ENCODE measurements at places on chromosomes 1 and 21.

- no peak for DNase-seq
Measured at GRCh38 chr1:68202239-68202832, 30.0 kb downstream of the WLS start.

- no peak for DNase-seq
Measured at GRCh38 chr1:208184966-208185654, 59.1 kb downstream of the PLXNA2 start.

- DNase-seq: no peak
Measured at GRCh38 chr1:42780176-42780575, 4.6 kb upstream of the TMEM269 start.

DNA sequence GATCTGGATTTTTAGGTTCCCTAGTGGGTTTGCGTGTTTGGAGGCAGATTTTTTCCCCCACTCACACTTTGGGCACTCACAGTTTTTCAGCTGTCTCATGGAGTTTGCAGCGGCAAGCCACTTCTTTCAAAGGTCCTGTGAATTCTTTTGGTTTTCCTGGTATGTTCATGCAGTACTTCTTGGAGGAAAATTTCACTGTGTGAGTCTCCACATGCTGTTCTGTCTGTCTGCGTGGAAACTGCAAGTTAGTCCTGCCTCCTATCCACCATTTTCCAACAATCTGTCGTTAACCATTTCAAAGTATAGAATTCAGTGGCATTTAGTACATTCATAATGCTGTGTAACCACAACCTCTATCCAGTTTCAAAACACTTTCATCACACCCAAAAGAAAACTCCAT is 793 bp upstream of the FMO1 start:
- no peak for DNase-seq

DNA sequence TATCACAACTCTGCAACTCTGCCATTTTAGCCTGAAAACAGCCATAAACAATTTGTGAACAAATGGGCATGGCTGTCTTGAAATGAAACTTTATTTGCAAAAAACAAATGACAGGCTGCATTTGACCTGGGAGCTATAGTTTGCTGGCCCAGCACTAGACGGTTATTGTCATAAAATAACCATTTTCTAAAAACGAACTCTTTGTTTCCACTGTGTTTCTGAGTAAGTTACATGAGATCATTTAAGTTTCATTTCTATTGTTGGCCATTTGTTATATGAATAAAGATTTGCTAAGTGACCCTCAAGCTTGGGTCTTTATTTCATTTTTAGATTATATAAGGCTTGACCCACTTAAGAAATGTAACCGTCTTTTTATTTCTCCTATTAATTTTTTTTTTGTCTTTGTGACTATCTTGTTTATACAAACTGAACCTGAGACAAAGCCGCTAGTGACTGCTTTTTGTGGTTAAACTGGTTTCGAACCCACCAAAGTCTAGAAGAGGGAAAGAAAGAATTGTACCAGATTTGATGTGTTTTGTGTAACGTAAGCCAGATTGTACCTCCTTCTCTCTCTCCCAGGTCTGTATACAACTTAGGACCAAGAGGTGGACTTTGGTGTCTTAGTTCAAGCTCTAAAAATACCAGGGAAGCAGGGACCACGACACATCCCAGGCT is 12.9 kb upstream of the KCNJ15 start:
- no peak for DNase-seq

DNA sequence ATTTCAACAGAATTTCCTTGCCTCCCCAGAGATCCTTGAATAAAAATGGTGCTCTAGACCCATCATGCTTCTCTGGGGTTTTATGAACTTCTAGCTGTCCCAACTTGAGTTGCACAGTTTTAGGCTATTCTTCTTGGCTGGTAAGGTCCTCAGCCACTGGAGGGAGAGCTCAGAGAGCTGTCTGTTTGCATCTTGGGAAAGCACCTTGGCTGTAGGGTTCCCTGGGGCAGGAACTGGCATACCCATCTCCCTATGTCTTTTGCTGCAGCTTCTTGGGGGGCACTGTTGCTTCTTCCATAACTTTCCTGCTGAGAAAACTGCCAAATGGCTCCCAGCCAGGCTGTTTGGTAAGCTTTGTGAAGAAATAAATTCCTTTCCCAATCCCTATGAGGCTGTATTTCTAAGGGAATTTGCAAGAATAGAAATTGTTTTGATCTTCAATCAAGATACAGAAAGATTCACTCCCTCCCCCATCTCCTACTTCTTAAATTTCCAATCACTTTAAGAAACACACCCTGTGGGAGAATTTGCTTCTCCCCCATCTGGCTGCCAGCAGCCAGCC is 8.2 kb upstream of the FMOD start:
- DNase-seq: no peak

DNA sequence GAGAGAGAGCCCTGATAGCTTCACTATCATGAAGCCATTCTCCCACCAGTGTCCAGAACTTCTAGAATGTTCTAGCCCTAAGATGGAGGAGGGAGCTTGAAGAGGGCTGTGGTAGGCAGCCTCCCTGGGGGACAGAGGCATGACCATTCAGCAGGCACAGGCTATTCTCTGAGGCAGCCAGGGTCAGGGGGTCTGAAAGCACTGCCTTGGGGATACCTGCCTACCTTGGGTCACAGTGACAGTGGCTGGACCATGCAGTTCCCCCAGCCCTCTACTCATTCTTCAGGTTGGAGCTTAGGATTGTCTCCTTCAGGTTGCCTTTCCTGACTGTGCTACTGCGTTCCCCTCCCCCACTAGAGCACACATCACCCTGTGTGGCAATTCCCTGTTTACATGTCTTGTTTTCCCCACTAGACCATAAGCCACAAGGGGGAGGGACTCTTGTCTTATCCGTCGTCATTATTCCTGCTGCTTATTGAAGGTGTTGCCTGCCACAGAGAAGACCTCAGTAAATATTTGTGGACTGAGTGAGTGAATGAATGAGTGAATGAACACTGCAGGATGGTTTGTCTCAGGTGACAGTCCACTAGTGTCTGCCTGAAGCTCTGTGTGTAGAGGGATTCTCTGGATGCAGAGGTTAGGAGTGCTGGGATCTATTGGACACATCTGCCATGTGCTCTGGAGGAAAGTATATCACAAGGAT is 5.2 kb downstream of the ZDHHC18 start:
- DNase-seq: no peak

GRCh38 chr1:203619091-203619780 is 7.4 kb upstream of the ATP2B4 start:
- no peak for DNase-seq

DNA sequence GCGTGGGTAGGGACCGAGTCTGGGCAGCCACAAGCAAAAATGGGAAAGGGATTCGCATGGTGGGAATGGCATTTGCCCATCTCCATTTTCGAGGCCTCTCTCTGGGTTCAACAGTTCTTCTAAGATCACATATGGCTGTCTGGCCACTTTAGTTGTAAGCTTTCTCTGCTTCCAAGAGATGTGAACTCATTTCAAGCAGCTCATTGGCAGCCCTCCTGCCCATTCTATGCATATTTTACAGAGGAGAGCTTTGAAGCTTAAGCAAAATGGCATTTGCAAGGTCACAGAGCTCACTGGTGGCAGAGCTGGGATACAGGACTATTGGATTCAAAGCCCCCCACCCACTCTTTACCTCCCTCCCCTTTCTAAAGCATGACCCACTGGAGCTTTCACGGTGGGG is 93.7 kb downstream of the HHIPL2 start:
- DNase-seq: no peak

GRCh38 chr1:117575586-117576225 is 30.1 kb upstream of the TENT5C start:
- DNase-seq: no peak

- no peak for DNase-seq
Measured at GRCh38 chr1:38028671-38029070, 16.1 kb downstream of the UTP11 start.

GRCh38 chr1:27686223-27686990 is 14.4 kb upstream of the IFI6 start:
- peak; percentile 29 for DNase-seq

DNA sequence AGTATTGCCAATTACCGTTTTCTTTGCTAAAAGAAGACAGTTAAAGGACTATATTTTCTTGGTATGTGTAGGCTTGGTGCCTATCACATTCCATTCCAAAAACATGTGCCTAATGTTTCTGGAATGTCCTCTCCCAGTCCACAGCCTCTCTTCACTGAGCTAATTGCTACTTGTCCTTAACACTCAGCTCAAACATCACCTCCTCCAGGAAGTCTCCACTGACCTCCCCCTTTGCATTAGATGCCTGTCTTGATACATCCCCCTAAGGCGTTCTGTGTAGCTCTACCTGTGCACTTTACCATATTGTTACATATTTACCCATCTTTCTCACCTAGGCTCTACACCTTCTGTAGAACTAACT is 195.6 kb upstream of the CAMK1G start:
- no peak for DNase-seq

DNA sequence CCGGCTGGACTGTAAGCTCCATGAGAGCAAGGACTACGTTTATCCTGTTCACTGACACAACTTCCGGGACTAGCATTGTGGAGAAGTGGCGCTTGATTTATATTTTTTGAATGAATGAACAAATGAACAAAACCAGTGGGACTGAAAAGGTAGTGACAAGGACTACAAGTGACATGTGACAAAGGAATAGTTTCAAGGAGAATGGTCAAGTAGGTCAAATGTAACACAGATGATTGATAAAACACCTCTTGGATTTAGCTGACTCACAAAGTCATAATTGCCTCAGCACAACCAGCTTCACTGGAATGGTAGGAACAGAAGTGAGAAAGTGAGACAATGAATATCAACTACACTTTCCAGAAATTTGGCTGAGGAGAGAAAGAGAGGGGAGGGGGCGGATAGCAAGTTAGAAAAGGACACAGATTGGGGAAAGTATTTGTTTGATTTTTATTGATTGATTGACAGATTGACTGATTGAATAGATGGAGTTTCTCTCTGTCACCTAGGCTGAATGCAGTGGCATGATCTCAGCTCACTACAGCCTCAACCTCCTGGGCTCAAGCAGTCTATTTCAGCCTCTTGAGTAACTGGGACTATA is 14.2 kb downstream of the MTF1 start:
- no peak for DNase-seq

DNA sequence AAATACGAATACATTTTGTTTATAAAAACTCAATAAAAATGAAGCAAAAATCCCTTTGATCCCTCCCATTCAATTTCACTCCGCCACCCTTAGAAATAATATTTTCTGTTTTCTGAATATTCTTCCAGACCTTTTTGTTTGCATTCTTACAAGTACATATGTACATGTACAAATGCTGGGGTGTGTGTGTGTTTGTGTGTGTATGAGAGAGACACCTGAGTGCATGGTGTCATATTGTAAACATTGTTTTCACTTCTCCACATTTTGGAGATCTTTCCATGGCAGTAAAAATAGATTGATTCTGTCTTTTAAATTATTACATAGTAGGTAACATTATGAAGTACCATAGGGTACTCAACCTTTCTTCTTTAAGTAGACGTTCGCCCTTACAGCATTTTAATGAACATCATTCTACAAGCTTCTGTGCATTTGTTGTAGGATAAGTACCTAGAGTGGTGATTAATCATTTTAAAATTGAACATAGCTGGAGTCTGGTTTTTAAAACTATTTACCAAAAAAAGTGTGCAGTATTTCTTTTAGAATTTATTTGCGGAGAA is 1.3 kb upstream of the MPC2 start:
- no peak for DNase-seq

- DNase-seq: no peak
Measured at GRCh38 chr1:169680377-169681019, 30.9 kb downstream of the SELL start.

DNA sequence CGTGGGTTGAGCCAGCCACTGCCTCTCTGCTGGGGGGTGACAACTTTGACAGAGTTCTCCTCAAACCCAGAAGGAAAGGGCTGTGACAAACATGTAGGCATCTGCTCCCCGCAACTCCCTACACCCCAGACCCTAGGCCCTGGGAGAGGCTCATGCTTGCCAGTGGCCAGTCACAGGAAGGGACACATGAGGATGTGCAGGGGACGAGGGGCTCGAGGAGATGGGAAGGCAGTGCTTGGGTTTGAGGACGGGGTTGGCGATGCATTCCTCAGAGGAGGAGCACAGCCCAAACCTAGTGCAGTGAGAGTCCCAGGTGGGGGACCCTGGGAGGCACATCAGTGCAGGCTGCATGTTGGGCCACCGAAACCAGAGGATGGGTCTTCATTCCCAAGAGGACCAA is 62.1 kb downstream of the STUM start:
- no peak for DNase-seq

DNA sequence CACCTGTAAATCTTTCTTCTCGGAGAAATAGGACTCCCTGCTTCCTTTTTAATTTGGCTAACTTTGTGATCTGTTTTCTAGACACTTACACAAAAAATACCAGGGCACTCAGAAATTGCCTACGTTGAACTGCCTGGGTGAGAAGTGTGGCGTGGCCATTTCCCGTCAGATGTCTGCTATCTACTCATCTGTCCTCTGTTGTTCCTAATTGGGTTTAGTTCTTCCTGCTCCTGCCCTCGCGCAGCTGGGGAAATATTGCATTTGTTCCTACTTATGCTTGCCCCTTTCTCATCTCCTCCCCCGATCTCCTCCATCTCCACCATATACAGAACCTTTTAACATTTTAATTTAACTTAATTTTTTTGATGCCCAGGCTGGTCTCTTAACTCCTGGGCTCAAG is 55.1 kb downstream of the CD58 start:
- peak; percentile 55 for DNase-seq

DNA sequence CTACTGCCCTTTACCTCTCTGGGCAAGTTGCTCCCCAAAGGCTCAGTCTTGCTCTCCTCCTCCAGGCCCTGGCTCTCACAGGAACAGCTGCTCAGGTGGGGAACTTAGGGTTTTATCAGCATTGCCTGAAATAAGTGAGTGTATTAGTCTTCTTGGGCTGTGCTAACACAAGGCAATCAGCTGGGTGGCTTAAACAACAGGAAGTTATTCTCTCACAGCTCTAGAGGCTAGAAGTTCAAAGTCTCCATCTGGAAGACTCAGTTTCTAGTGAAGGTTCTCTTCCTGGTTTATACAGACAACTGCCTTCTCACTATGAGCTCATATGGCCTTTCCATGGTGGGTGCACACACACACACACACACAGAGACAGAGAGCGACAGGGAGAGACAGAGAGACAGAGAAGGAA is 2.8 kb upstream of the CD1C start:
- peak; percentile 4 for DNase-seq

- DNase-seq: no peak
Measured at GRCh38 chr1:214753236-214753852, 150.3 kb downstream of the CENPF start.

GRCh38 chr1:112445596-112445995 is 49.6 kb downstream of the CTTNBP2NL start:
- no peak for DNase-seq

- DNase-seq: no peak
Measured at GRCh38 chr1:28519946-28520725, 14.3 kb downstream of the RCC1 start.

DNA sequence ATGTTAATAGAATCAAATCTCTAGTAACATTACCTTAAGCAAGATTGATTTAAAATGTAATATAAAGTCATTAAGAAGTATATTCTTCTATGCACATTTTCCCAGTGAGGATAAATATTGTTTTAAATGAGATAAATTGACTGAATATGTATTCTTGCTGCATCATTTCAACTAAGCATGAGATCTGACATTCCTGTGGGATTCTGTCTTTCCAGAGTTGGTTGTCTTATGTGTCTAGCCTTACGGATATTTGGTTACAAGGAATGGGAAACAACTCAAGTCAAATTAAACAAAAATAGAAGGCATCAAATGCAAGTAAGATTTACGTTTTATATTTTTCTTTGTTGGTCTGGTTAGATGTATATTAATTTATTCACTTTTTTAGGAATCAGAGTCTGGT is 287.5 kb downstream of the PTGER3 start:
- no peak for DNase-seq

GRCh38 chr1:50976111-50976889 is 6.3 kb downstream of the CDKN2C start:
- DNase-seq: no peak

- DNase-seq: no peak
Measured at GRCh38 chr1:58592522-58593134, 15.6 kb upstream of the TACSTD2 start.

Data from hematopoietic multipotent progenitor cell treated with erythropoietin and hydrocortisone succinate and interleukin-3 and kit ligand, for 4 days (in vitro differentiated cells).